HuH-7.5 (cell line): ENCODE measurements at places on chromosomes 7 and 10.

GRCh38 chr7:154171422-154171821 is 119.2 kb downstream of the DPP6 start:
- DNase-seq: no peak

GRCh38 chr7:154431045-154431444 is 378.8 kb downstream of the DPP6 start:
- DNase-seq: no peak

GRCh38 chr7:36285276-36285675 is 104.4 kb upstream of the ANLN start:
- DNase-seq: no peak

GRCh38 chr10:102352066-102352715 is 43.3 kb upstream of the NFKB2 start:
- DNase-seq: peak; percentile 51

DNA sequence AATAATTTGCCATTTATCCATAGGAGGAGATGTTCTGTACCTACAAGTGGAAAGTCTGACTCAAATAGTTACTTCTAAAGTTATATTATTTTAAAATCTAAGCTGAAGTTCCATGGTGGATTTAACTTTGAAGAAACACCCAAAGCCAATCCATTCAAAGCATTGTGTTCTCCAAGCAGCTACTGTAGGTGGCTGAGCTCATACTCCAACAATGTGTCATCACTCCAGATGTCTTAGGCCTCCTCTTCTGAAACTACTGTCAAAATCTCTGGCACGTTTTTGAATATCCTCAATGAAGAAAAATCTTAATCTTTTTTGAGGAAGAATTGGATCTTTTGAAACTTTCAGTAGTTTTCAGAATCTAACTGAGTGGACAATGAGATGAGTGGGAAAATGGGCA is 169.1 kb downstream of the PTEN start:
- no peak for DNase-seq

DNA sequence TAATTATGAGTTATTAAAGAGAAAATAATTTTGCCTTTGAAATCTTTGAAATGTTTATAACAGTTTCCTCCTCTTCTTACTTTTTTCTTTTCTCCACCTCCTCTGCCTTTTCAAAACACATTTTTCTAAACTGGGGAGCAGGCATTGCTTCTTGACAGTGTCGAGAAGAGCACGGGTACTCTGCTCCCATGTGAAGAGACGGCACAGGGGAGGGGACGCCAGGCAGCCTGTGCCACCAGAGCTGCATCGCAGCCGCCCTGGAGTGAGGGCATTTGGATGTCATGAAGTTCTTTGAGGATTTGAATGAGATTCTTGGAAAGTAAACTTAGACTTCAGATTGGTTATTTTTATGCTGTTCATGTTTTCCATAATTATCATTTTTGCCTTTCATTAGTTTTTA is 149.7 kb downstream of the ACTR3B start:
- no peak for DNase-seq

GRCh38 chr10:132585732-132586722 is 48.4 kb downstream of the INPP5A start:
- no peak for DNase-seq

GRCh38 chr7:156174428-156174827 is 362.2 kb upstream of the SHH start:
- no peak for DNase-seq

DNA sequence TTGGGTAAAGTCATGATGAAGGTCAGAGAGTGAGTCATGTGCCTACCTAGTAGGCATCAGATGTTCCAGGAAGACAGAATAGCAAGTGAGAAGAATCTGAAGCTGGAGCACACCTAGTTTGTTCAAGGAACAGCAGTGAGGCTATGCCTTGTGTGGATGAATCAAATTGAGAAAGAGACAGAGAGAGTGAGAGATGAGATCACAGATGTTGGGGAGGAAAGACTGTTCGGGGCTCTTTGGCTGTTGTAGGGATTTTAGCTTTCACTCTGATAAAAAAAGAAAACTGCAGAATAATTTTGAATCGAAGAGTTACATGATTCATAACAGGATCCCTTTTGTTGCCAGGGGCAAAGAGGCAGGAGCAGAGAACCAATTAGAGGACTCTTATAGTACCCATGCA is 6.3 kb downstream of the LIPF start:
- DNase-seq: no peak

- DNase-seq: peak; percentile 93
Observed at GRCh38 chr10:71638064-71638821, 81.3 kb downstream of the C10orf105 start.

DNA sequence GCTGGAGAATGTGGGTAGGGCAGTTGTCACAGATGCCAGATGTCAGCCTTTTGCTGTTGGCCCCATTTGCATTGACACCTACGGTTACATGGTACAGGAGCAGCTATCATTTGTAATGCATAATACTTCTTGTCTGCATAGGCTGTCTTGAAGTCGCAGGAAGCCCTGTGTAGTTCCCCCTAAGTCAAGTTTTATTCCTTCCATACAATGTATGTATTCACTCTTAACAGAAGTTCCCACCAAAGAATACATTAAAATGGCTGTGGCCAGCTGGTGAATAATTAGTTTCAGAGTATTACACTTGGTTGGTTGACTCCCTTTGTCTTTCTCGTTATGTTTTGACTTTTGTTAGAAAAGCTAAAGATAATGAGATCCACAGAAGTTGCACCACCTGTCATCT is 1169.0 kb downstream of the REEP3 start:
- no peak for DNase-seq

- peak; percentile 28 for DNase-seq
Observed at GRCh38 chr7:158028290-158028941, 559.2 kb downstream of the PTPRN2 start.

DNA sequence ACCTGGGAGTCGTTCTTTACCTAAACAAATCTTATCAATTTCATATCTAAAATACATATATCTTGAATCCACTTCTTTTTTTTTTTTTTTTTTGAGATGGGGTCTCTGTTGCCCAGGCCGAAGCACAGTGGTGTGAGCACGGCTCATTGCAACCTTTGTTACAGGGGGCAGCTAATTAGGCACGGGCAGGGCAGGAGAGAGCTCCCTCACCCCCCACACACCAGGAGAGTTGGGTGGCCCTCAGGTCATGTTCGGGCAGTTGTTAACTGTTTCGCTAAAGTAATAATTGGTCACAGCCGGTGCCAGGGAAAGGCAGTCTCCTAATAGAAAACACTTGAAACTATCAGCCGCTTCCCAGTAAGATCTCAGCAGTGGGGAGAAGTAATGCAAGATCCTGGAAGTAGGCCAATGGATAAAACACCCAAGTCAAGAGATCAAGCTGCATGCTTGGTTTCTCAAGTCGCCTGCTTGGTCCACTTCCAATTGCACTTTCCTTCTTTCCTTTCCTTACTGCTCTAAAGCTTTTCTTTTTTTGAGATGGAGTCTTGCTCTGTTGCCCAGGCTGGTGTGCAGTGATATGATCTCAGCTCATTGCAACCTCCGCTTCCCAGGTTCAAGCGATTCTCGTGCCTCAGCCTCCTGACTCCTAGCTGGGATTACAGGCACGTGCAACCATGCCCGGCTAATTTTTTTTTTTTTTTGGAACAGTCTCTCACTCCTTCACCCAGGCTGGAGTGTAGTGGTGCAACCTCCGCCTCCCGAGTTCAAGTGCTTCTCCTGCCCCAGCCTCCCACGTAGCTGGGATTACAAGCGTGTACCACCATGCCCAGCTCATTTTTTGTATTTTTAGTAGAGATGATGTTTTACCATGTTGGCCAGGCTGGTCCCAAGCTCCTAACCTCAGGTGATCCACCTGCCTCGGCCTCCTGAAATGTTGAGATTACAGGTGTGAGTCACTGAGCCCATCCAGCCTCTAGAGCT is 21.3 kb upstream of the EFCAB10 start:
- no peak for DNase-seq

DNA sequence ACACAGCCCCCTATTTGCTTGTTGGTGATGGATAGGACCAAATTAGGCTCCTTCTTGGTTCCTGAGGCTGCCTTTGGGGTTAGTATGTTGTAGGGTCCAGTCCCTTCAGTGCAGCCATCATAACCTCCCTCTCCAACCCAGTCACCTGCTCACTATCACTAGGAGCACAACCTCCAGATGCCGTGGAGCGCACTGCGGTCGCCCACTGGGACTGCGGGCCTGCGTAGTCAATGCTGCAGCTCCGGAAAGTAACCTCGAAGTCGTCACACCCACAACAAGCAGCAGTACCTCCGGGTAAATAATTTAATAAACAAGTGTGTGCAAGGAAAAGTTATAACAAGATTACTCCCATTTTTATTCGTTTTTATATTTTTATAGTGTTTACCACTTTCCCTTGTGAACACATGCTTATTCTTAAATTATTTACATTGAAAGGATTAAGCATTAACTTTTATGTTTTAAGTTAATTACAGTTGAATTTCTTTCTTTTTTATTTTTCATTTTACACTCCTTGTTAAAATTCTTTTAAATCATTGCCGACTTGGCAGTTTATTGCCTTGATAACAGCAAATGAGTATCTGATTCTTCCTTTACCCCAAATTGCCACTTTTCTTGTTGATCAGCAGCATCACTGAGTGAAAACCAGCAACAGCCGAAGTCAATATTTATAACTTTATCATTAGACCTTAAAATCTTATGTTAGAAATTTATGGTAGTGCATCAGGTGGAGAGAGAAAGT is 399.5 kb upstream of the LRGUK start:
- no peak for DNase-seq

- no peak for DNase-seq
Observed at GRCh38 chr7:7848246-7848645, 120.3 kb upstream of the GLCCI1 start.

DNA sequence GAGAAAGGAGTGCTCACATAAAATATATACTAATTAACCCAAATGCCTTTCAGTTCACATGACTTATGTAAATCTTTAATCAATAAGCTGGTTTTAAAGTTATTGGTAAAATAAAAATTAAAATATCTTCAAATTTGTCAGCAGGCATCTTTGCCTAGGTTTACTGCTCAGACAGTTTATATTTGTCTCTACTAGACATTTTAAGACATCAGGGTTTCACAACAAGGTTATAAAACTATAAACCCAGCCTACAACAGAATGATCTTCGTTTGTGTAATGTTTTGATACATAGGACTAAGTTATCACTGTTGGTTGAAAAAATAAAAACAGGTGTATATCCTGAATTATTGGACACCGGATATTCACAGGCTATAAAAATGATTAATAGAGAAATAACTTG is 67.4 kb downstream of the TYW1B start:
- DNase-seq: no peak

DNA sequence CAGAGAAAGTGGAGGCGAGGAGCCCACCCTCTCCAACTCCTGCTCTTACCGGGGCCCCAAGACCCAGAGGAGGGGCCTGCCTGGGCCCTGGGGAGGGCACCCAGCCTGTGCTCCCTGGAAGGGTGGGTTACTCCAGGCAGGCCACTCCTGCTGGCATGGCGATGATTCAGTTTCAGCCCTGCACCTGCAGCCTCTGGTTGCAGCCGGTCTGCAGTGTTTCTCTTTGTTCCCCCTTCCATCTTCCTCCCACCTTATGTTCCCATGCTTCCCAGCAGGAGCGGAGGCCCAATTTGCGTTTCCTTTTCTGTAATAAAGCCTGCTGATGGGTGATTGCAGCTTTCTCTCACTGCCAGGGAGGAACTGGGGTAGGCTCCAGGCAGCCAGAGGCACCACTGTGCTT is 53.2 kb upstream of the FAM20C start:
- DNase-seq: no peak

DNA sequence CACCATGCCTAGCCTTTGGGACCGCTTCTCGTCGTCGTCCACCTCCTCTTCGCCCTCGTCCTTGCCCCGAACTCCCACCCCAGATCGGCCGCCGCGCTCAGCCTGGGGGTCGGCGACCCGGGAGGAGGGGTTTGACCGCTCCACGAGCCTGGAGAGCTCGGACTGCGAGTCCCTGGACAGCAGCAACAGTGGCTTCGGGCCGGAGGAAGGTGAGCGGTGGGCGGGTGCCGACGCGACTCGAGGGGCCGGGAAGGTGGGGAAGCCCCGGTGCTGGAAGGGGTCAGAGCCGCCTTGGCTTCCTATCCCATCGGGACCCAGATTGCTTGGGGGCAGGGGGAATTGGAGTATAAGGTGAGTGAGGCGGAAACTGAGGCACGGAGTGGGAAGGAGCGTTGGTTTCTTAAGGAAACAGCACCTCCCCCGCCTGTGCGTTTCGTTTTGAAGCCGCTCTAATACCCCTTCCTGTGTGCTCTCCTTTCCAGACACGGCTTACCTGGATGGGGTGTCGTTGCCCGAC is 547 bp downstream of the DDIT4 start:
- no peak for DNase-seq

- DNase-seq: no peak
Observed at GRCh38 chr7:117951285-117951684, 78.0 kb upstream of the CTTNBP2 start.

DNA sequence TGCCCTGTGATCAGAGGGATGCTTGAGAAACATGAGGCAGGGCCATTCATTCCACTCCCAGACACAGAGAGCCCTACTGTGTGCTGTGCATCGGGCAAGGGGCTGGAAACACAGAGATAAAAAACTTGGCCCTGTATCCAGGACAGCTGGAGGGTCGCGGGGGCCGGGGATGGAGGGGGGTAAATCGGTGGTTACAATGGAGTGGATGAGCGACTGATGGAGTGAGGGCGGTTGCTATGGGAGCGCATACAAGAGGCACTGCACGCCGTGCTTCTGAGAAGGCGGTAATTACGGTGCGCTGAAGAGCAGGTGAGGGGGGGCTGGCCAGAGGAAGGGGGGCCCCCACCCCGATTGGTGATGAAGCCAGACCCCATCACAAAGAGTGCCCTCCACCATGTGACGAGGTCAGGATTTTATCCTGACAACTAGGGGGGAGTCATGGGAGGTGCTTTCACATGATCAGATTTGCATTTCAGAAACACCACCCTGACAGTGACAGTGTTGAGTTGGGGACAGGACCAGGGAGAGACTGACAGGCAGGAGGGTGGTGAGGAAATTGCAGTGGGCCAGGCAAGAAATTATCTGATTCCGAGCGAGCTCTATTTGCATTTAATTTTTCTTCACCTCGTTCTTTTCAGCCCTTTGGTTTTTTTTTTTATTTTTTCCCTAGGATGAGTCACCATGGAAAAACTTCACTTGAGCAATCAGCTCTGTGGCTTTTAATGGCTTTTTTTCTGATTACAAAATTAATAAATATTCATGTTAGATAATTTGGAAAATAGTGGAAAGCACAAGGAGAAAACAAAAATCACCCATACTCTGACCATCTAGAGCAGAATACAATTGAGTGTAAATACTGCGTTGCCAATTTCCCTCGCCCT is 7.8 kb downstream of the CPA5 start:
- no peak for DNase-seq

DNA sequence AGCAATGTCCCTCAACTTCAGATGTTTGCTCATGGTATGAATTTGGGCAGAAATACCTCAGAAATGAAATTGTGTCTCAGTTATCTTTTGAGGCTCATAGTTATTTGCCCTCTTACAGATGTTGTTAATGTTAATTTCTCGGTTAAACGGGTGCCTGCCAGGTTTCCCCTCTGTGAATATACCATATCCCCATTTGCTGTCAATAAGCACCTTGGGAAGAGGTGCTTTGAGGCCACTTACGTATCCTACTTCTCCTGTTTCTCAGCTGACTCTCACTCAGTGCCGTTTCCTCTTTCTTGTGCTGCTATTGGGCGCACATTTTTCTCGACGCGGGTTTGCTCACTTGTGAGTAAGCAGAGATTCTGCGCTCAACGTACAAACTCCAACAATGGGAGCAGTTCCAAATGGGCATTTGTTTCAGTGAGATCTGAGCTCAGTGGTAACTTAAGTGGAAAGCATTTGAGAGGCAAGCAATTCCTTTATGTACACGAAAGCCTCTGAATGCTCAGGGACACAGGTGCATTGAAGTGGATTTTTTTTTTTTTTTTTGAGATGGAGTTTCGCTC is 34.8 kb upstream of the JAKMIP3 start:
- no peak for DNase-seq

- DNase-seq: no peak
Observed at GRCh38 chr10:77861366-77861765, 65.2 kb downstream of the DLG5 start.

- no peak for DNase-seq
Observed at GRCh38 chr10:44960482-44961229, 1.1 kb downstream of the RASSF4 start.
